ENCODE measurements at places on chromosomes 6 and 20. TPM values are rescaled to one million over a fixed set of nuclear protein-coding genes. Genes with fewer than 3 reads are reported as not detected.

The MACROD2 gene
- polyA plus RNA-seq = 0.02 TPM

The PI16 gene
- 0.05 TPM for polyA plus RNA-seq

The PTK6 gene
- not detected for polyA plus RNA-seq

DNA sequence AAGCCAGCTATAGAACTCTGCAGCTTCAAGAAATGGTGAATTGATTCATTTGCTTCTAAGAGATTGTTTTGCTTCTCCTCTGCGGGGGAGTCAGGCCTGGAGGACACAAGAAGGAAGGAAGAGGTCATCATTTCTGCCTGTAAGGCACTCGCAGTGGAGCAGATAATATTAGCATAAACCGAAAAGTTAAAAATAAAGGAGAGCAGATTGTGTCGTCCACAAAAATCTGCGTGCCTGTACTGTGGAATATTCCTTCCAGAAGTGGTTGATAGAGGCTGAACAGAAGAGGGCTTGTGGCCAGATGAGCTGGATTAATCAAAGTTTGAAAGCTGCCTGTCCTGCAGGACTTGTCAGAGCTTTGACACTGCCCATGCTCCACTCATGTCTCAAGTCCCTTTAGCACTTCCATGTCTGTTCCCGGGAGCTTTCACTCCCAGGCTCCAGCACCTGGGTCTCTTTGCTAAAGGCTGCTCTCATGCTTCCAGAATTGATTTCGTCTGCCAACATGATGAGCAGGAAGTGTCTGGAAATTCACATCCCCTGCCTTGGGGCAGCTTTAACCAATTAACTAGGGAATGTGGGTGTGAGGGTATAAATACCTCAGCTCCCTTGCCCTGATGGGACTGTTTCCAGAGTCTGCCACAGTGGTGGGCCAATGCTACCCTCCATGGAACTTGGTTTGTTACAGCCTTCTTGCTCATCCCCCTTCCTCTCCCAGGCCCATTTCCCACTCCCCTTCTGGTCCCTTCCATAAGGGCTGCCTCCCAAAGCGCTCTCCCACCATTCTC, 65.1 kb upstream of the STX16 start:
- no peak for DNase-seq

GRCh38 chr6:123306334-123306733, 310.3 kb downstream of the CLVS2 start:
- no peak for DNase-seq

DNA sequence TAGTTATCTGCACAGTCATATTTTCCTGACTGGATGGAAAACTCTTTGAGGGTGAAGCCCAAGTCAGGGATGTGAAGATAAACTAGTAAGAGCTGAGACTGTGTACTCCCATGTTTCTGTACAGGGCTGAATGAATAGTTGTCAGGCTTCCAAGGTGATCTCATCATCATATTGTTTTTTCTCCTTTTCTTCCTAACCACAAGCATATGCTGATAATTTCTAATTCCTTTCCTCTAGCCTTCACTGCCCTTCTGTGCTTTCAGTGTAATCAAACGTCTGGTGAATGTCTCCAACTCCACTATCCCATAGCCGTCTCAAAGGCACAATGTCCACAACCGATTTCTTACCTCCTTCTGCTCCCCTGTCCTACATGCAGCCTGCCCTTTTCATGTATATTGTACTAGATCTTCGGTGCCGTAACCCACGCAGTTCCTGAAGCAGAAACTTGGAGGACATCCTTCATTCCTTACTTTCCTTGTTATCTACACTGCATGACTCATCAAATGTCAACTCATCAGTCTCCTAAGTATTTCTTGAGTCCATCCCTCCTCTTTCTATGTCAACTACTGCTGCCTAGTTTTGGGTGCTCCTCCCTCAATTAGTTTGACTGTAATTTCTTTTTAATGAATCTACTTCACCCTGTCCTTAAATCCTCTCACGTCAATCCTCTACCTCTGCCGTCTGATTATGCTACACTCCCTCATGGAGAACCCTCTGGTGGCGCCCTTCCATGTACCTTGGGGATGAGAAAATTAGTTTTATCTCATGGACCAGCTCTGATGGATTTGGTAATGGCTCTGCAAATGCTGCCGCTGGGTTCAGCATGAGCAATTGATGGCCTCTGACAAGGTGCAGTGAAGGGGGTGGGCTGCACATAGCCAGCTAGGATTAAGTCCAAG, 21.9 kb downstream of the NCOA7 start:
- DNase-seq = peak; percentile 89

GRCh38 chr20:21681234-21681921, 24.1 kb upstream of the PAX1 start:
- DNase-seq = no peak
